ENCODE measurements at places on chromosomes 3 and 15.

- peak; percentile 54 for DNase-seq
Measured at GRCh38 chr3:135895106-135895733, 70.3 kb upstream of the PPP2R3A start.

DNA sequence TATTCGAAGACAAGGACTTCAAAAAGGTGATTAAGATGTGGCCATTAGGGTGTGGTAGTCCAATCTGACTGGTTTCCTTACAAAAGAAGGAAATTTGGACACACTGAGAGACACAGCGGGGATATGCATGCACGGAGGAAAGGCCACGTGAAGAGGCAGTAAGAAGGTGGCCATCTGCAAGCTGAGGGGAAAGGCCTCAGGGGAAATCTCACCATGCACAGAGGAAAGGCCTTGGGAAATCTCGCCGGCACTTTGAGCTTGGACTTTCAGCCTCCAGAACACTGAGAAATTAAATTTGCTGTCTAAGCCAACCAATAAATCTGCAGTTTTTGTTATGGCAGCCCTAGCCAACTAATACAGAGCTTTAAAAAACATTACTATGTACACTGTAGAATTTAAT lies 78.8 kb downstream of the DLG1 start:
- peak; percentile 38 for DNase-seq

DNA sequence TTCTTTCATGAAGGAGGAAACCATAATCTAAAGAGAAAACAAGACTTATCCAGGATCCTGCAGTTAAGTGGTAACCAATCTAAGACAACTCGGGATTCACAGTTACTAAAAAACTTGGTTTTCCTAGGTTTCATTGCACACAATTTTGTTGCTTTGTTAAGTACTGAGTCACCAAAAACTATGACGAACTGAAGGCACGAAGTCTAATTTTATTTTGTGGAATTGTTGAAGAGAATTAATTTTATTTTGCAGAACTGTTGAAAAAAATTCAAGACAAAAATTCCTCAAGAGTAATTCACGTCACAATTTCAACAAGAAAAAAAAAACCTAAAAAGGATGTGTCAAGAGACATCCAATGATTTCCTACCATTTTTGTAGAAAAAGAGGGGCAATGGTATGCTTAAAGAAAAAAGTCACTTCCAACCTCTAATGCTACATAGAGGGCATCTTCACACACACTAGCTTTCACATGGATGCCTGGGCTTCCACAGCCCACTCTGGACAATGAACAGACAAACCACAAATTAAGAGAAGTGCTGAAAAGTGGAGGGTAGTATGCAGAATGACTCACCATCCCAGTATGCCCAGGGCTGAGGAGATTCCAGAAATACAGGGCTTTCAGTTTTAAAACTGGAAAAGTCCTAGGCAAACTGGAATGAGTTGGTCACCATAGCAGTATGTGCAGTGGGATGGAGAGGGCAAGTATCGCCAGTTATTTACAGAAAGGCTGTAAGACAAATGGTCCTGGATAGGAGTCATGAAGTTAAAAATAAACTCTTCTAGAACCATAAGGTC lies 29.2 kb downstream of the PLOD2 start:
- no peak for DNase-seq

GRCh38 chr3:115251509-115251908 lies 104.4 kb upstream of the ZBTB20 start:
- DNase-seq: no peak

DNA sequence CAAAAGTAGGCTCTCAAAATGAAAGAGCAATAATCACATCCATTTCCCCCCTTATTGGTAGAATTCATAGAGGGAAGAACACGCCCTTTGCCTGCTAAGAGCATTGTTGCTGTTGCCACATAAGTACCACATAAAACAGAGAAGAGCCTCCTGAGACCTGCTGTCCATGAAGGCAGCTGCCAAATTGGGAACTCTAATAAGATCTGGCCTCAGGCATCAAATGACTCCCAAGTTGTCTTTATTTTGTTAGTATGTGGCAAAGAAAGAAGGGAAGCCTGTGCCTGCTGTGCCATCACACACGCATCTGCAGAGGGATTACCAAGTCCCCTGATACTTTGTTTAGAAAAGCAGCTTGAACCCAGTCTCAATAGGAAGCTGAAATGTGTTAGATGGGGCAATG lies 23.9 kb downstream of the VGLL3 start:
- DNase-seq: no peak

DNA sequence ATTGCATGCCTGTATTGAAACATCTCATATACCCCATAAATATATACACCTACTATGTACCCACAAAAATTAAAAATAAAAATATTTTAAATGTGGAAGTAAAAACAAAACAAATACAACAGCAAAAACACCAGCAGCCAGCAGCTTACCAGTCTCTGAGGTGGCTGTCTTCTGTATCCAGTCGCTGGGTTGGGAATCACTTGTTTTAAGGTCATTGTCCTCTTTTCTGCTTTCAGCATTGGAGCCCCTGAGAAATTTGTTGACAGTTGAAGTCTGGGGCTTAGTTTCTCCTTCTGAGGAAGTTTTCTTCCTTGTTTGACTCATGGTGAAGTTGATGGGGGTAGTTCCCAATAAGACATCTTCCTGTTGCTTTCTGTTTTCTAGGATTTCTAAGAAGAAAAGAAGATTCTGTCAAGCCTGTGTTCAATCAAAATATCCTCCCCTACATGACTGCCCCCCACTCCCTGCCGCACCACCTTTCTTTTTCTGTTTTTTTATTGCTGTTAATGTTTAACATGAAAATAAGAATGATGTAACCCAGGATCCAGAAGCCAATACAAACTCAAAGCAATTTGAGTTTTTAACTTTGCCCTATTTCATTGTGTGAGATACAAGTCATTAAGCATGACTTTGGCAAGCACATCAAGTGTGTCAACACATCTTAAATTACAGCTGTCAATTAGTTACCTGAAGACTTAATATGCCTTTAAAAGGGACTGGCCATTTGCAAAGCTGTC lies at the start of gene LRRC31:
Gene LRRC31, minus strand, starts transcription at position 452 of the 737 bp plus-strand sequence. Its CDS starts 128 bp downstream, at position 324.
- DNase-seq: no peak

GRCh38 chr15:42056934-42057798 lies 36.3 kb upstream of the PLA2G4E start:
- peak; percentile 94 for DNase-seq

GRCh38 chr3:37946531-37946889 lies 44.1 kb upstream of the VILL start:
- DNase-seq: no peak

- DNase-seq: peak; percentile 22
Measured at GRCh38 chr3:18423401-18424212, 1.5 kb downstream of the SATB1 start.

DNA sequence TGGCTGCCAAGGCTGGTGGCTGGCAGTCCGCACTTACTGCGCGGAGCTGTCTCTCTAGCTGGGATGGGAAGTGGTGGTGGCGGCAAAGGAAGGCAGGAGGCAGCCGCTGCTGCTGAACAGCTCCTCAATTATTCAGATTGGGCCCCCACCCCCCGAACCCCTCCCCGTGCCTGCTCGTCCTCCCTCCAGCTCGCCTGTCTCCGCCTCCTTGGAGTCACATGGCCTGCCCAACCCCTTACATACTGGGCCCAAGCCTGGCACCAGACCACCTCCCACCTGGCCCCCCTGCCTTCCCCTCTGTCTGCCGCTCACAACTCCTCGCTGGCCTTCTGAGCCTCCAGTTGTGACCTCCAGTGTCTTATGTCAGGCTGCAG lies at the start of gene SLC7A14:
Gene SLC7A14, minus strand, starts transcription at position 139 of the 374 bp plus-strand sequence. CDS start 59,139 bp downstream, outside the sequence.
- DNase-seq: peak; percentile 72

DNA sequence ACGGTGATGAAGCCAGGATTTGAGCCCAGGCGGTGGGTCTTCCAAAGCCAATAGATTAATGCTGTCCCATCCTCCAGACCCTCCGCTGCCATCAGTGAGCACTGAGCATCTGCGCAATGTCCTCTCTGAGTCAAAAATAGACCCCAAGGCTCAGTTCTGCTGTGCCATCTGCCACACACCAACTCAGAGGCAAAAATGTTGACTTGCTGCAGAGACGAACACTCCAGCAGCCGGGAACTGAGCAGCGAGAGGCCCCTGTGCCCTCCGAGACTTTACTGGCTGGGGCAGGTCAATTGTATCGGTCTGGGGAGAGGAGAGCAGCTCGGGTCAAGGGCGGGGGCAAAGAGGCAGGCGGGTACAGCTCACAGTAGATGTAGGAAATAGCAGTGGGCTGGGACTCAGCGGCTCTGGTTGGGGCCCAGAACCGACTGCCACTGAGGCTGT lies 41.5 kb upstream of the ATP2B2 start:
- peak; percentile 71 for DNase-seq

GRCh38 chr15:100116416-100117190 lies 225.2 kb downstream of the ADAMTS17 start:
- DNase-seq: no peak

GRCh38 chr15:38883987-38884386 lies 319.4 kb upstream of the RASGRP1 start:
- DNase-seq: peak; percentile 53

DNA sequence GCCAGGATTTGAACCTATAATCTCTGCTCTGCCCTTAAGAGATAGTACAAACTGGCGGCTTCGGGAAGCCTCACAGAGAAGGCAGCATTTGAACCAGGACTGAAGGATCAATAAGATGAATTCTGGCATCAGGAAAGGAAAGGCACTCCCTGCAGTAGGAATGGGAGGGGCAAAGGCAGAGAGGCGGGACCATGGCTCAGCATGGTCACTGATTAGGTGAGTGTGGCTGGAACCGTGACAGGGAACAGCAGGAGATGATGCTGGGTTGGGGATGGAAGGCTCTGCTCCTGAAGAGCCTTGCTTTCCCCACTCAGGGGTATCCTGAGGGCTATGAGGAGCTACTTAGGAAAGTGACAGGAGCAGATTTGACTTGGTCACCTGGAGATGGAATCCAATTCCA lies 158.5 kb downstream of the FEZF2 start:
- DNase-seq: no peak

GRCh38 chr3:44927371-44927770 lies 48.6 kb downstream of the ZDHHC3 start:
- DNase-seq: no peak

GRCh38 chr15:66832664-66833063 lies 130.6 kb downstream of the SMAD6 start:
- no peak for DNase-seq

DNA sequence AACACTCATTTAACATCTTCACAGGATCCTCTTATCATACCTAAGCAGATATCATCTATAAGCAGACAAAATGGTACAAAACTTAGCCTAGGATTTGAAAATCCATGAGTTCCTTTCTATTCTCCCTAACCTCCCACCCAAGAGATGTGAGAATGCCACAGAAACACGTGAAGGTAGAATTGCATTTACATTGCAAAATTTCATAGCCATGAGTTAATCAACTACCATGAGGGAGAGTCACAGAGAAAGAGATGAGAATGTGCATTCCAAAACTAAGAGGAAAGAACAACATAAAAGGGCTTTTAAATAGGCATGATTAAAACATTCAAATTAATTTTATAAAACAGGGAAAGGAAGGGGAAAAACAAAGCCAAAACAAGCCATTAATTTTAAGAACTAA lies 806.2 kb downstream of the NTRK3 start:
- no peak for DNase-seq

DNA sequence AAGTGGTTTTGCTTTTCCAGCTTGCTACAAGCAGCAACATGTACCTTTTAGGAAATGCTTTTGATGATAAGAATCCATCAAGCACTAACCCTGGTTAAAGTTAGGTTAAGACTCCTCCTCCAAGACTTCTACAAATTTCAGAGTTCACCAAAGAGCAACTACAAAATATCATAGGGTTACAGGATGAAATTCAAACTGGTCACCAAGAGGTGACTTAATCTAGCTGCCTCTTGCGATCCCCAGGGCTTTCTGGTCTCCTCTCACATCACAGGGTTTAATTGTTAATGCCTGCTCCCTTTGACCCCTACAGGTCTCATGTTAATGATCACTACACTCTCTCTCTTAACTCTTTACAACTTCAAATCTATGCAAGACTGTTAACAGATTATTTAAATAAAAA lies 66.5 kb downstream of the DPH6 start:
- no peak for DNase-seq

GRCh38 chr3:141485641-141486495 lies 959 bp upstream of the RASA2 start:
- no peak for DNase-seq

- DNase-seq: no peak
Measured at GRCh38 chr3:44289882-44290462, 48.3 kb downstream of the TOPAZ1 start.

DNA sequence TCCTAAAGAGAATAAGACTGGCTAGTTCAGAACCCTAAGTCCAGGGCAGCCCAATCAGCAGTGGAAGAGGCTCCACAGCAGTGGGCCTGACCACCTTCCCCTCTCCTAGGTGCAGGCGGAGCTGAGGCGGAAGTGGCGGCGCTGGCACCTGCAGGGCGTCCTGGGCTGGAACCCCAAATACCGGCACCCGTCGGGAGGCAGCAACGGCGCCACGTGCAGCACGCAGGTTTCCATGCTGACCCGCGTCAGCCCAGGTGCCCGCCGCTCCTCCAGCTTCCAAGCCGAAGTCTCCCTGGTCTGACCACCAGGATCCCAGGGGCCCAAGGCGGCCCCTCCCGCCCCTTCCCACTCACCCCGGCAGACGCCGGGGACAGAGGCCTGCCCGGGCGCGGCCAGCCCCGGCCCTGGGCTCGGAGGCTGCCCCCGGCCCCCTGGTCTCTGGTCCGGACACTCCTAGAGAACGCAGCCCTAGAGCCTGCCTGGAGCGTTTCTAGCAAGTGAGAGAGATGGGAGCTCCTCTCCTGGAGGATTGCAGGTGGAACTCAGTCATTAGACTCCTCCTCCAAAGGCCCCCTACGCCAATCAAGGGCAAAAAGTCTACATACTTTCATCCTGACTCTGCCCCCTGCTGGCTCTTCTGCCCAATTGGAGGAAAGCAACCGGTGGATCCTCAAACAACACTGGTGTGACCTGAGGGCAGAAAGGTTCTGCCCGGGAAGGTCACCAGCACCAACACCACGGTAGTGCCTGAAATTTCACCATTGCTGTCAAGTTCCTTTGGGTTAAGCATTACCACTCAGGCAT lies 33.7 kb downstream of the VIPR1 start:
- DNase-seq: peak; percentile 34

GRCh38 chr3:41064526-41064925 lies 134.8 kb upstream of the CTNNB1 start:
- DNase-seq: no peak

GRCh38 chr15:69232144-69232543 lies 66.6 kb upstream of the PAQR5 start:
- no peak for DNase-seq

- DNase-seq: no peak
Measured at GRCh38 chr15:91196768-91197167, 96.7 kb downstream of the SV2B start.

GRCh38 chr3:102238362-102238761 lies 196.5 kb upstream of the ZPLD1 start:
- DNase-seq: no peak

- DNase-seq: no peak
Measured at GRCh38 chr3:171860830-171861535, 17.8 kb downstream of the TMEM212 start.
